Activated CD8-positive, alpha-beta memory T cell treated with anti-CD3 and anti-CD28 coated beads for 1 hour (primary cell): ENCODE measurements at places on chromosomes 1 and 21.
A peak's percentile ranks its signal among the peaks of the same experiment; 100 is the strongest.

DNA sequence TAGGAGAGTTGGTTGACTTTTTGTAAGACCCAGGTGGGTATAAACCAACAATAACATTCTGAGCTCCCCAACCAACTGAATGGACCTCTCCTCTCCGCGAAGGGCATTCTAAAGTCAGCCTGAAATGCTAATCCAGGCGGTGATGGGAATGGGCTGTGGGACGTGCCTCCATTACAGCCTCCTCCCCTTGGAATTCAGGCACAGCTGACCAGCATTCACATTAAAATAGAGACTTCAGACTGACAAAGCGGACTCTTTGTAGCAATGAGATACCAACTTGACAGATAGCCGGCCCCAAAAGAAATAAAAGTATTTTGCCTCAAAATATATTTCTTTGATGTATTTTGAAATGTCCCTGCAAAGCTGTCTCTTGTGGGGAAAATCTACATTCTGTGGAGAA lies 101.7 kb downstream of the KIF26B start:
- no peak for DNase-seq

DNA sequence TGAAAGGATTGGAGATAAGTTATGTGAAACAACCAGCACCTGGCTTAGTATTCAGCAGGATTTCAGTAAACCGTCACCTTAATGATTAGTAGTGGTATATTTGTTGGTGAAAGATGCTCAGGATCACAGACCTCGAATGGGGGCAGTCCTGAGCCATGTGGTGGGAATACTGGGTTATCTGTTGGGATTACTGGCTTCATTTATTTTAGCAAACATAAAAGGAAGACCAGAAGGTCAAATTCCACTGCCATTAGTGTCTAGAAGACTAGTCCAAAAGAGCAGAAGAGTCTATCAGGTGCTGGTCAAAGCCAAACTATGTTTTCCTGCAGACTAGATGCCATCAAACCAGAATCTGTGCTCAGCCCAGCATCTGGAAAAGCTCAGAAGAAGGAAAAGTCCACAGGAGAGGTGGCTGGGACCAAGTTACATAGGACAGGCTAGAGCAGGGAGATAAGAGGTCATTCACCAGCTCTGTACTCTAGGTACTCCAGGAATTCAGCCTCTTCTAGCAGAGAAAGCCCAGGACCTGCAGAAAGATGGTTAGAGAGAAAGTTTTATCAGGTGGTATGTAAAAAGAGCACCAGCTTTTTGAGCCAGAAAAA lies 343.4 kb downstream of the PLPP3 start:
- no peak for DNase-seq

- DNase-seq: no peak
Measured at GRCh38 chr1:227776331-227776771, 39.1 kb upstream of the PRSS38 start.

DNA sequence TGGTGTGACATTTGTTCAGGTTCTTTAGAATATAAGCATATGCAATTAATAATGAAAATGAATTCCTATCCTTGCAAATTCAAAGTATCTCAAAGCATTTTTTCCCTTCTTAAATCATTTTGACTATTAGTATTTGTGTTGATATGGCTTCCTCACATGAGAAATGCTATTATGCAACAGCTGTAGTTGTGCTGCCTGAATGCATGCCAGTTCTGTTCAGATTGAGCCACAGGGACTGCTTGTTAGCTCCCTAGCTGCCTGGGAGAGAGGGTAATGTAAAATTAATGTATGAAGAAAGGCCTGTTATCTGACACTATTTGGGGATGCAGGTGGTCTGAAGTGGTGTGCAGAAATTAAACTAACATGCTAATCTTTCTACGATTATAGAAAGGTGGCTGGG lies 45.5 kb downstream of the CACHD1 start:
- DNase-seq: no peak

- DNase-seq: no peak
Measured at GRCh38 chr1:117260761-117261423, 50.2 kb upstream of the VTCN1 start.

GRCh38 chr1:234400773-234401172 lies 27.5 kb downstream of the COA6 start:
- no peak for DNase-seq

- no peak for DNase-seq
Measured at GRCh38 chr1:62746809-62747138, 37.2 kb upstream of the ATG4C start.

GRCh38 chr1:99456536-99456935 lies 189.4 kb upstream of the PALMD start:
- no peak for DNase-seq

GRCh38 chr1:228417483-228418203 lies 982 bp upstream of the TRIM17 start:
- DNase-seq: no peak

- no peak for DNase-seq
Measured at GRCh38 chr1:46496505-46496904, 6.9 kb downstream of the DMBX1 start.

DNA sequence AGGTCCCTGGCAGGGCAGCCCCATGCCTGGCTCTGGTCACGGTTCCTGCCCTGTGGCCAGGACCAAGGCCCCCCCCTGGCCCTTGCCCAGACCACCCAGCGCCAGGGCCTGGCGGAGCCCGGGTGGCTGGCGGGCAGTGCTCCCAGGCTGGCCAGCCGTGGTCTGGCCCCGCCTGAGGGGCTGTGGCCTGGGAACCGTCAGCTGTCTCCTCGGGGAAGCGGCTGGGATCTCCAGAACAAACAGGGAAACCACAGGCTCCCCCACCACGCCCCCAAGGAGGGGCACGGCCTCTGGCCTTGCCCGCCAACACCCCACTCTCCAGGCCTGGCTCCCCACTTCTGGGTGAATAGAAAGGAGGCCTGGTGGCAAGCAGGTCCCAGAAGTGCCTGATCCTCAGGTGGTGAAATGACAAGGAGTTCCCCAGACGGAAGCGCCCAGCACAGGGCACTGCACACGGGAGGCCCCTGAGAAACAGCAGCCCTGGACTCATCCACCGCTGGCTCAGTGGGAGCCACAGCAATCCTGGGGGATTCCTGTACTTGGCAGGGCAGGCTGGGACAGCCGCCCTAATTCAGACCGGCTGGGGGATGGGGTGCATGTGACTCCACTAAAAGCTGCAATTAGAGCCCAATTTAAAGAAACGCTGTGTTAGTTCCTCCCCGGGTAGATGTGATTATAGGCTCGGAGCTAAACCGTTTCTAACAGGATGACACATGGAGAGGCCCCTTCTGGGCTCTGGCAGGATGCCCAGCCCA lies 78.9 kb downstream of the RAP1GAP start:
- no peak for DNase-seq

DNA sequence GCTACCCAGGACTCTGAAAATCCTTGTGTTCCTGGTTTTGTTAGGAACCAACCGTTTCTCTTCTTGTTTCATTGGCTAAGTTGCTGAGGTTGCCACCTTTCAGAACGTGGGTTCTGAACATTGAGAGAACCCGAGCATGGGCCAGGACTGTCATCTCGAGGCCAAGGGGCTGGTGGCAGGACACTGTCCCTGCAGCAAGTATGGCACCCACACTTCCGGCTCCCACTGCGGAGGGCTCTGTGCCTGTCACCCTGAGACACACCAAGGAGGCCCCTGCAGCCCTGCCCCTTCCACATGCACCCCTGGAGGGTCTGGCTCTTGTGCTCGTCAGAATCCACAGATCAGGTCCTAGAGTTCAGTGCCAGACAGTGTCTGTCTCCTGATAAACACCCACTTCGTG lies 39.1 kb upstream of the LRRC3 start:
- DNase-seq: no peak

DNA sequence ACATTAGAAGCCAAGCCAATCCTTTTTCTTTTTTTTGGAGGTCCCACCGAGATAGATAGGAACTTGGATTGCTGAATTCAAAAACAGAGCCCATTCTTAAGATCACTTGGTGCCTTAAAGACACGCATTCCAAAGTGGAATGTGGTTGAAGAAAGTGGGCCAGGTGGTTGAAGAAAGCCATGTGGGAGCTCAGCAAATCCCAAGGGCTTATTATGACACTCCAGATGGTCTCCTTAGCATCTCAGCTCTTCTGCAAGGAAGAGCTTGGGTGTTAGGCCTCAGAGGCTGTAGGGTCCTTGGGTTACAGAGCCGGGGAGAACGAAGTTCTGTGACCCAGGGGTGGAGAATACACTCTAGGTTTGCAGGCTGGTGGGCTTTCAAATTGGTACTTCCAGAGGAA lies 13.5 kb downstream of the TOR3A start:
- no peak for DNase-seq

- no peak for DNase-seq
Measured at GRCh38 chr1:232176222-232176621, 453.7 kb downstream of the SIPA1L2 start.

DNA sequence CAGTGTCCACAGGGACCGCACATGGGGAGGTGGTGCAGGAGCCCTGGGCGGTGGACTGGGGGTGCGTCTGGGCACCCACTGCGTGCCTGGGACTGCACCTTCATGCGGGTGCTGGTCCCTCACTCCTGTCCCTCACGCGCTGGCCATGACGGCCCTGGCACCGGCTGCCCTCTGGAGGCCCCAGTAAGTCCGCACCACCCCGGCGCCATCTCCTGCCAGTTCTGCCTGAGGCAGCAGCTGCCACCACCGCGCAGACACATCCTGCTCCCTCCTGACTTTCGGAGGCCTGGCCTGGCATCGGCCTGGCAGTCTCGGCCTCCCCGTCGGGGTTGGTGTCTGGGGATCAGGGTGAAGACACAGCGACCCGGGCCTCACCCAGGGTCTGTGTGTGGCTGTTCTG lies 64.8 kb downstream of the MORN1 start:
- no peak for DNase-seq

DNA sequence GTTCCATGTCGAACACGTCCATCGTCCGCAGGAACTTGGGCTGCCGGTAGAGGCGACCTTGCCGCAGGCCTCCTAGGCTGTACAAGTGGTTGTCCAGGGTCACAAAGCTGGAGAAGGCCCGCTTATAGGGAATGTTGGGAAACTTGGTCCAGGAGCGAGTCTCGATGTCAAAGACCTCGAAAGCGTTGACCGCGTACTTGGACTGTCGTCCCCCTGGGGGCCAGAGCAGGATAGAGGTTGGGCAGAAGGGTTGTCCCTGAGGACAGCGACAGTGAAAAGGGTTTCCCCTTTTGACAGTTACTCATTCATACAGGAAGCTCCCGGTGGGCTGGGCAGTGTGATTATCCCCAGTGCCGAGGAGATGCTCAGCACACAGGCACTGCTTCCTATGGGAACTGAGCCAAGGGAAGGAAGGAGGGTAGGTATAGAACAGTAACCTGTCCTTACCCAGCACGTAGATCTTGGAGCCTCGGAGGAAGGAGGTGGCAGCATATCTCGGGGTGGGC lies 17.5 kb downstream of the KLHDC8A start:
- no peak for DNase-seq

GRCh38 chr1:180402001-180402400 lies 100.4 kb downstream of the ACBD6 start:
- DNase-seq: no peak

DNA sequence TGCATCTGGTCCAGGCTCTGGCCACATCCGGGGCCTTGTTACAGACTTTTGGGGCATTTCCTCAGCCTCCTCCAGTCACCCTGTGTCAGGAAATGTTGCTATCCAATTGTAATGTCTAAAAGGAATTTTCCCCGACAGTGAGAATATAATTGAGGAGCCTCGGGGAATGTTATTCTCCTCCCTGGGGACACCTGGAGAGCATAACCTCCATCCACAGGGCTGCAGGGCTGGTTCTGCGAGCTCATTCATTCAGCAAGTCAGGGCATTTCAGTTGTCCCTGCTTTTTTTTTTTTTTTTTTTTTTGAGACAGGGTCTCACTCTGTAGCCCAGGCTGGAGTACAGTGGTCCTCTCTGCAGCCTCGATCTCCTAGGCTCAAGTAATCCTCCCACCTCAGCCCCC lies 72.6 kb downstream of the MDM4 start:
- no peak for DNase-seq

- DNase-seq: no peak
Measured at GRCh38 chr1:15370268-15370667, 39.4 kb upstream of the EFHD2 start.

GRCh38 chr21:26282058-26282457 lies 111.5 kb upstream of the APP start:
- no peak for DNase-seq

GRCh38 chr1:171112119-171112518 lies 21.4 kb downstream of the FMO3 start:
- DNase-seq: no peak

- peak; percentile 56 for DNase-seq
Measured at GRCh38 chr1:156052862-156053767, 483 bp downstream of the UBQLN4 start.

DNA sequence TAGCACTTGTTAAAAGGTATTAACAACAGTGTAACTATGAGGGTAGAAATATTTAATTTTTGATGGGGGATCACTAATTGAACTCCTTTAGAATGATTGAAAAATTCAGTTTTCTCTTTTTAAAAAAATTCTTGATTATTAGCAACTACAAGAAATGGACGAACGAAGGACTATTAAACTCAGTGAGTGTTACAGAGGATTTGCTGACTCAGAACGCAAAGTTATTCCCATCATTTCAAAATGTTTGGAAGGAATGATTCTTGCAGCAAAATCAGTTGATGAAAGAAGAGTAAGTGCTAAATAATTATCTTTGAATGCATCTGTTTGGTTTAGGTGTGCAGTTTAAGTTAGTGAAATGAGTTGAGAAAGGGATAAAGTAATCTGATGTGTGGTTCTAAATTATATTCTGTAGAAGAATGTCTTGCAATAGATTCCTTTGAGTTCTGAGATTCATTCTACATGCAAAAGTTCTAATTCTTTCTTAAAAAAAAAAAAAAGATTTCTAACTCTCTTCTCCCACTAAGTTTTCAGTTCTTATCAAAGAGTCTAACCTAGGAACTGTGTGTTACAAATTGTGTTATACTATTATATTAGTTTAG lies 85.0 kb downstream of the FNBP1L start:
- DNase-seq: no peak

GRCh38 chr1:91707114-91707889 lies 178.6 kb downstream of the TGFBR3 start:
- DNase-seq: no peak
